ENCODE measurements at places on chromosomes 12 and 14.

DNA sequence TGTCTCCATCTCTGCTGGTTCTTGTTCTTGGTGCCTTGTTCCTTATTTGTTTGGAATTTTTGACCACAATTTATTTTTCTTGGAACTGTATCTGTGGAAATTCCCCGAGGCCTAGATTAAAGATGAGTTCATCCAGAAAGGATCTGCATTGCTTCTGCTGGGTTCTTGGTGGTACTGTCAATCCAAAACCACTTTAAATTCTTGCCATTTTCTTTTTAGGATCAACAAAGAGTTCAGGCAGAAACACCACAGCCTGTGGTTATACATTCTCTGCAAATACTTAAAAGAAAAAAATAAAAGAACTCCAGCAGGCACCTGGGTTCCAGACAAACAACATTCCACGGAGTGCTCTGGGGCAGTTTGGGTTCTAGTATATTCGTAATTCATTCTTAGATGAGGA lies 6.0 kb upstream of the VAMP1 start:
- H3K27ac ChIP-seq: no peak overlapping the region
- H3K4me3 ChIP-seq: no peak overlapping the region
- no peak for DNase-seq
- no peaks in the 10 kb centered on the region for H3K27me3 ChIP-seq

GRCh38 chr14:51607711-51608110 lies 44.0 kb upstream of the FRMD6 start:
- no peak overlapping the region for H3K4me3 ChIP-seq
- H3K27ac ChIP-seq: no peak overlapping the region
- H3K27me3 ChIP-seq: no peaks in the 10 kb centered on the region
- no peaks in the 10 kb centered on the region for H3K4me1 ChIP-seq
- H3K36me3 ChIP-seq: no peaks in the 10 kb centered on the region
- no peak for DNase-seq

GRCh38 chr14:76500480-76500879 lies 124.5 kb downstream of the ESRRB start:
- no peaks in the 10 kb centered on the region for H3K27me3 ChIP-seq
- DNase-seq: no peak
- no peak overlapping the region for H3K27ac ChIP-seq

DNA sequence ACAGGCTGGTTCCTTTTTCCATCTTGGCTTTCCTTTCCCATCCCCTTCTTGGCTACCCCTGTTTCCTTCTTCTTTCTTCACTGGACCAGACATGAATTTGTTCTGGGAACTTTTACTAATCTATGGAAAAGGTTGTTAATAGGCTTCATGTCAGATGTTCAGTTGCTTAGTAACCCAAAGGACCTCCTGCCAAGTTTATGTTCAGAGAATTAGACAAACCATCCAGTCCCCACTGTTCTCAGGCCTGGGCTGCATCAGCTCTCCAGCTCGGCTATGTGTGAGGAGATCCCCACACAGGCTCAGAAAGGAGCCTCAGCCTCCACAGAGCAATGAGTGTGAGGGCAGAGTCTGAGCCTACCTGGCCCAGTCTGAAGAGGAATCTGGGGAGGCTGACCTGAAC lies 78.0 kb downstream of the AKAP6 start:
- no peaks in the 10 kb centered on the region for H3K27me3 ChIP-seq
- no peak overlapping the region for H3K27ac ChIP-seq
- no peak overlapping the region for H3K4me3 ChIP-seq
- no peak for DNase-seq

GRCh38 chr12:51036279-51036678 lies 10.1 kb upstream of the SLC11A2 start:
- no peak overlapping the region for H3K4me3 ChIP-seq
- H3K4me1 ChIP-seq: no peaks in the 10 kb centered on the region
- H3K27ac ChIP-seq: no peak overlapping the region
- H3K36me3 ChIP-seq: no peaks in the 10 kb centered on the region
- no peaks in the 10 kb centered on the region for H3K27me3 ChIP-seq
- no peak for DNase-seq

GRCh38 chr14:42174357-42174756 lies 567.7 kb downstream of the LRFN5 start:
- H3K27ac ChIP-seq: no peak overlapping the region
- no peak overlapping the region for H3K4me3 ChIP-seq
- DNase-seq: no peak

DNA sequence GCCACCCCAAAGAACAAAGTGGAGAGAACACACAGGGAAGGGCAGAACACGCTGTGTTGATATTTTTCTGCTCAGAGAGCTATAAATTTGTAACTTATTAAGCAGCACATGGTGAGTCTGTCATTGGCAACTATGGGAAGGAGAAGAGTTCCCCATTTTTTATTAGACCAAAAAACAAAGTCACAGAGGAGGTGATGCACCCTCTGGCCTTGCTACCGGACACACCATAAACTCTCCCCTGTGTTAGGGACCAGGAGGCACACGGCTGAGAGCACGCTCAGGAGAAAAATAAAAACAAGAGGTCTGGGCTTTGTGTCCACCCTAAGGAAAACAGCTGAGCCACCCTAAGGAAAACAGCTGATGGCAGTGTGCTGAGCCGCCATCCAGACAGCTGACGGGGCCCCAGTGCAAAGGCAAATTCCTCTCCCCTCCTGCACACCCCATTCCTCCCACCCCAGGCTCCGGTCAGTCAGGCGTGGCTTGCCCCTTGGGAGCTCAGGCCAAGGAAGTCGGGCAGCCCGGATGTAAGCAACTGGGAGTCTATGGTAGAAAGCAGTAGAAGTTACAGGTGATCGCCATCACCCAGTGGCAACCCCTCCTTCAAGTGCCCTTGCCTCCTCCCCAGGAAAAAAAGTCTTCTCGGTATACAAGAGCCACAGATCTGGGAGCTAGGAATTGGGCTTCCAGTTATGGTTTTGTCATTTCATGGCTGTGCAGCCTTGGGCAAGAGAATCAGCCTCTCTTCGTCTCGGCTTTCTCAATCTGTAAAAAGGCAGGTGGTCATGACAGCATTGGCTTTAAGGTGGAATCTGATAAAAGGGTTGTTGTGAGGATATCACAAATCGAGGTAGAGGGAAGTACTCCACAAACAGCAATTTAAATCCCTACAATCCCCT lies 2.4 kb downstream of the PXN start:
- DNase-seq: no peak
- H3K4me1 ChIP-seq: peaks cover 22% of the 10 kb centered on the region
- H3K27me3 ChIP-seq: no peaks in the 10 kb centered on the region
- no peaks in the 10 kb centered on the region for H3K36me3 ChIP-seq

GRCh38 chr14:55873169-55873568 lies 245.0 kb upstream of the PELI2 start:
- no peaks in the 10 kb centered on the region for H3K36me3 ChIP-seq
- no peak for DNase-seq
- H3K4me3 ChIP-seq: no peak overlapping the region
- H3K27me3 ChIP-seq: no peaks in the 10 kb centered on the region

DNA sequence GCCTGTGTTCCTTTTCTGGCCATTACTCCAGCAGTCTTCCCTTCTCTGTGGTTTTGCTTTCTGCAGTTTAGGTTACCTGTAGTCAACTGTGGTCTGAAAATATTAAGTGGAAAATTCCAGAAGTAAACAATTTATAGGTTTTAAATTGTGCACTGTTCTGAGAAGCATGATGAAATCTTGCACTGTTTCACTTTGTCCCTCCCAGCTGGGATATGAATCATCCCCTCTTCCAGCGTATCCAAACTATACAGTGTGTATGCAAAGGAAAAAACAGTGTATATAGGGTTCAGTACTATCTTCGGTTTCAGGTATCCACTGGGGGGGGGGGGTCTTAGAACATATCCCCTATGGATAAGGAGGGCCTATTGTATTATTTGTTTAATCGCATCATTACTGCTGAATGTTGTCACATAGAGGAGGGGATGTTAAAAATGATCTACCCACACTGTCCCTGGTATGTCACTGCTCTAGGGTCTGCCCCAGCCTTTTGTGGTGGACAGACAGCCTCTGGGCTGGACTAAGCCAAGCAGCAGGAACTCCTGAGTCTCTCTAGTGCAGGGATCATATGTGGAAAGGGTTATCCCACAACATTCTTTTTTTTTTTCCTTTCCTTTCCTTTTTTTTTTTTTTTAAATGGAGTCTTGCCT lies 109.1 kb upstream of the MAX start:
- H3K27me3 ChIP-seq: no peaks in the 10 kb centered on the region
- H3K4me1 ChIP-seq: no peaks in the 10 kb centered on the region
- H3K27ac ChIP-seq: no peak overlapping the region
- no peak for DNase-seq
- H3K4me3 ChIP-seq: no peak overlapping the region
- no peaks in the 10 kb centered on the region for H3K36me3 ChIP-seq

- no peak overlapping the region for H3K27ac ChIP-seq
- DNase-seq: no peak
- no peaks in the 10 kb centered on the region for H3K36me3 ChIP-seq
These were observed 207.6 kb upstream of the FOXN3 start for GRCh38 chr14:89624500-89625156.

DNA sequence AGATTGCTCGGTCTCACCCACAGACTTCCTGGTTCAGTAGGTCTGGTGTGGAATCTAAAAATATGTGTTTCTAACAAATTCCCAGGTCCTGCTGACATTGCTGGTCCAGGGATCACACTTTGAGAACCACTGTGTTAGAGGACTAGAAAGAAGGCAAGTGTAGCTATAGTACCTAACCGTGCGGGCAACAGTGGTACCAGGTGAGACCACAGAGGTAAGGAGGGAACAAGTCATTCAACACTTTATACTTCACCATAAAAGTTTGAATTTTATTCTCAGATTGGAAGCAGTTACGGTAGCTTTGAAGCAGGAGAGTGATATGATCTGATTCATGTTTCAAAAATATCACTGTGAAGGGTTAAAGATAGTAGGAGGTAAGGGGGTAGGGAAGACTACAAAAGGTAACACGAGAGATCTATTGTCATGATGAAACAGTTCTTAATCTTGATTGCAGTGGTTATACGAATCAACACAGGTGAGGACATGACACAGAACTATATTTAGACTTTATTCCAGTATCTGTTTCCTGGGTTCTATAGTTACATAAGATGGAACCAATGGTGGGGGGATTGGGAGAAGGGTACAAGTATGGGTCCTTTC lies 73.5 kb downstream of the CDK17 start:
- H3K36me3 ChIP-seq: no peaks in the 10 kb centered on the region

DNA sequence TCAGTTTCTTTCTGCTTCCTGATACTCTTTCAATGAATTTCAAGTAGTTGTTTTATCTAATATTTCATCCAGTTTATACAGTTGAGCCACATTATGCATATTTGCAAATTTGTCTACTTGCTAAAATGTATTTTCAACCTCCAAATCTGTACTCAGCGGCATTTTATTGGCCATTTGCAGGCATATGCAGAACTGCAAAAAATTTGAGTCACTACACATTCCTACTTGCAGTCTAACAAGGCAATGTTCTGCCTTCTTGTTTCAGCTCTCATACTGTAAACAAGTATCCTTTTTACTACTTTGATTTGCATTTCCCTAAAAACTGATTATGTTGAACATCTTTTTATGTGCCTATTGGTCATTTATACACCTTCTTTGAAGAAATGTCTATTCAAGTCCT lies 55.0 kb downstream of the POLR3B start:
- H3K4me1 ChIP-seq: no peaks in the 10 kb centered on the region
- DNase-seq: no peak
- H3K27ac ChIP-seq: no peak overlapping the region
- H3K27me3 ChIP-seq: no peaks in the 10 kb centered on the region
- no peak overlapping the region for H3K4me3 ChIP-seq
- H3K36me3 ChIP-seq: peaks cover 9% of the 10 kb centered on the region

DNA sequence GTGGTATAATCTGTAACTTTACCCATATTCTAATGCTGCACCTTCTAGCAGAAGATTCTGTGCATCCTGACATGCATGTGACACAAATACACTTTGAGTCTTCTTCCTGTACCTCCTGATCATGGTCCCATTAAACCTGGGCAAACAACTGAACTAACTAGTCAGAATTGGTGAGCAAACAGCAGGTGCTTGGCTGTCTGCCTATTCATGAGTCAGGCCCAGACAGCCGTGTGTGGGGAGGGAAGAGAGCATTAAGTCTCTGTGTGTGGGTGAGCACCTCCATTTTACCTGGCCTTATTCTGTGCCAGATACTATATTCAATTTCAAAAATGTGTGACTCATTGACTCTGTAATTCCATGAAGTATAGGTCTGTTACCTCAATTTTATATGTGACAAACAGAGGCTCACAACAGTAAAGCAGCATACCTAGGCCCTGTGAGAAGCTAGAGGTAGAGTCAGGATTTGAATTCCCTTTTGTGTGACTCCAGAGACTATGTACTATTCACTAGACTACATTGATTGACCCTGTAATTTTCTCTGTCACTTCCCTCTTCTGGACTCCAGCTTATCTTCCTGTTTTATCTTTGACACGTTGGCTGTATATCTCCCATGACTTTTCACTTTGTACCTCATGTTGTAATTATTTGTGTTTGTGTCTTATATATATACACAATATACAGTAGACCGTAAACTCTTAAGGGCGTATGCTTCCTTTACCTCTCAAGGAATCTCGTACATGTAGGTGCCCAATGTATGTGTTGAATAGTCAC lies 32.2 kb downstream of the SUSD6 start:
- no peaks in the 10 kb centered on the region for H3K36me3 ChIP-seq
- no peaks in the 10 kb centered on the region for H3K27me3 ChIP-seq
- H3K4me1 ChIP-seq: peaks cover 48% of the 10 kb centered on the region

Measured in thoracic aorta (tissue), 2 donors.